ENCODE measurements at places on chromosomes 16 and 17.
A peak's percentile ranks its signal among the peaks of the same experiment; 100 is the strongest.

- DNase-seq, result no peak
Measured at GRCh38 chr16:974001-974601, 3.3 kb upstream of the LMF1 start.

DNA sequence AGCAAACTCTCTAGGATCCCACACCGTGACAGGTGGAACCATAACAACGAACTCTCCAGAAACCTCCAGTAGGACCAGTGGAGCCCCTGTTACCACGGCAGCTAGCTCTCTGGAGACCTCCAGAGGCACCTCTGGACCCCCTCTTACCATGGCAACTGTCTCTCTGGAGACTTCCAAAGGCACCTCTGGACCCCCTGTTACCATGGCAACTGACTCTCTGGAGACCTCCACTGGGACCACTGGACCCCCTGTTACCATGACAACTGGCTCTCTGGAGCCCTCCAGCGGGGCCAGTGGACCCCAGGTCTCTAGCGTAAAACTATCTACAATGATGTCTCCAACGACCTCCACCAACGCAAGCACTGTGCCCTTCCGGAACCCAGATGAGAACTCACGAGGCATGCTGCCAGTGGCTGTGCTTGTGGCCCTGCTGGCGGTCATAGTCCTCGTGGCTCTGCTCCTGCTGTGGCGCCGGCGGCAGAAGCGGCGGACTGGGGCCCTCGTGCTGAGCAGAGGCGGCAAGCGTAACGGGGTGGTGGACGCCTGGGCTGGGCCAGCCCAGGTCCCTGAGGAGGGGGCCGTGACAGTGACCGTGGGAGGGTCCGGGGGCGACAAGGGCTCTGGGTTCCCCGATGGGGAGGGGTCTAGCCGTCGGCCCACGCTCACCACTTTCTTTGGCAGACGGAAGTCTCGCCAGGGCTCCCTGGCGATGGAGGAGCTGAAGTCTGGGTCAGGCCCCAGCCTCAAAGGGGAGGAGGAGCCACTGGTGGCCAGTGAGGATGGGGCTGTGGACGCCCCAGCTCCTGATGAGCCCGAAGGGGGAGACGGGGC lies 1.3 kb downstream of the SPN start:
- no peak for DNase-seq

- DNase-seq, result no peak
Measured at GRCh38 chr17:45316434-45317110, at the start of gene MAP3K14. MAP3K14 (minus strand) TSS chr17:45317020; CDS start chr17:45290745, 26,275 bp downstream.

DNA sequence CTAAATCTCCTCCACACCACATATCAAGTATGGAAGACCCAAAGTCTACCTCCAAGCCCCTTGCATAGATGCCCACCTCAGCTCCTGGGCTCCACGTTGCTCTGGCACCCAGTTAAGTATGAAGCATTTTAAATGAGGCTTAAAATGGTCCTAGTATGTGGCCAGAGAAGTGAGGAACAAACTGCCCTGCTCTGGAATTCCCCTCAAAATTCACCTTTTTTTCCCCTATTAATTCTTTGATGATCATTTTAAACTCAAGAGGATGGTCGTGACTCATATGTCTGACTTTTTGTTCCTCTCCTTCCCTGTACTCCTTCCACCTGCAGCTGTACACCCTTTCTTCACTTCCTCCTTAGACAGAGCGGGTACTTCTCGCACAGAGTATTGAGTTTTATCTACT lies 234.5 kb upstream of the MYOCD start:
- no peak for DNase-seq

DNA sequence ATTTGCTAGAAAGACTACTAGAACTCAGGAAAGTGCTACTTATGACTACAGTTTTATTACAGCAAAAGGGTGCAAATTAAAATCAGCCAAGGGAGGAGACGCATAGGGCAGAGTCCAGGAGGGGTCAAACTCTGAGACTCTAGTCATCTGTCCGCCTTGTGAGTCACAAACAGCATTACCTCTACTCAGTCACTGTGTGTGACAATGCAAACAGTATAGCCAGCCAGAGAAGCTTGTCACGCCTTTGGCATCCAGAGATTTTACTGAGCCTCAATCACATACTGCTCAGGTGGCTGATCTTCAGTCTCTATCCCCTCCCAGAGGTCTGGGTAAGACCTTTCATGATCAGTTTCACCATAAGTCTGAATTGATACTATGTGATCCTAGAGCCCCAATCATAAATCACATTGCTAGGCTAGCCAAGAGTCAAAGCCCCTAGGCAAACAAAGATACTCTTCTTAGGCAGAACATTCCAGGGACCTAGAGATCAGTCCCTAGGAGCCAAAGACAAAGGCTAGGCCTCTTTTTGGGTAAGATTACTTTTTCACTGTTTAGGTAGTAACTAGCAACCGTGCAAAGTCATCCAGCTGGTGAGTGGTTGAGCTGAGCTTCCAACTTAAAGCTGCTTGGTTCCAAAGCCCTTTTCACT lies 48.8 kb upstream of the CLEC19A start:
- no peak for DNase-seq

- DNase-seq, result no peak
Measured at GRCh38 chr16:12403746-12404658, 399.7 kb downstream of the CPPED1 start.

DNA sequence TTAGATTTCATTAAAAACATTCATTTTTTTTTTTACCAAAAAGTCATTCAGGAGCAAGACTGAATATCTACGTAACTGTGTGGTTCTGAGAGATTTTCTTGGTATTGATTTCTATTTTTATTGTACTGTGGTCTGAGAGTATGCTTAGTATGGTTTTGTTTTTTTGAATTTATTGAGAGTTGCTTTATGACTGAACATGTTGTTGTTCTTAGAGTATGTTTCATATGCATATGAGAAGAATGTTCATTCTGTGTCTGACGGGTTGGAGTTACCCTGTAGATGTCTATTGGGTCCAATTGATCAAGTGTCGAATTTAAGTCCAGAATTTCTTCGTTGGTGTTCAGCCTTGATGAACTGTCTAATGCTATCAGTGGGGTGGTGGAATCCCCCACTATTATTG lies 306.0 kb upstream of the KCNJ16 start:
- DNase-seq, result no peak

GRCh38 chr17:4633643-4634042 lies 7.8 kb downstream of the ALOX15 start:
- DNase-seq, result no peak

DNA sequence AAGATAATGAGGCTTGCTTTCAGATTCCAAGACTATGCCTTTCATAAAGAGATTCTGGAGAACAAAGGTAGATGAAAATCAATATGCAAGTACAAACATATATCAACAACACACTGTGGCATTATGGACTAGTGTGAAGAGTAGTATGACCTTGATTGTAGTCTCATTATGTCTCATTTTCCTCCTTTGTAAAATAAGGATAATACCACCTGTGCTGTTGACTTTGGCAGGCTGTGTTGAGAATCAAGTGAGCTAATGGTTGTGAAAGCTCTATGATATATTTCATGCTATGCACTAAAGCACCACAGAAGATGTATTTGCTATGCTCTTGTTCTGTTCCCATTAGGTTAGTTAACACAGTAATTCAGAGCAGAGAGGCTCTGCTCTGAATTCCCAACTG lies 78.5 kb upstream of the NACA2 start:
- no peak for DNase-seq

DNA sequence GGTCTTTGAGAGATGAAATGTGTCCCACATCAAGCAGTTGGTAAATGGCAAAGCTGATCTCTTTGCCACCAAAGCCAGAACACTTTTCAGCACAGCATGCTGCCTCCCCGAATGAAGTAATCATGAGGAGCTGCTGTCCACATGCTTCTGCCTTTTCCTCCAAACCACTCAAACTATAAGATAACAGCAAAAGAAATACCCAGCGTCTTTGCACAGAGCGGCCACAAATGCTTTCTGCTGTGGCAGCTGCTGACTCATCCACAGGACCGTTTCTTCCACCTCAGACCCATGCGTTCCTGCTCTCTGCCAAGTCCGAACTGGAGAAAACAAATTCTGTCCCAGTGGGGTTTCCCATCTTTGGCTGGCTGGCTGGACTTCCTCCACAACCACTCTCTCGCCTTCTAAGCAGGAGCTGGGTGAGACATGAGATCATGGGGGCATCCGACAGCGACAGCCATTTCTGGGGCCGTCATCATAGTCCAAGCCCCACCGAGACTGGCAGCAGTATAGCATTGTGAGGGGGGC lies 27.1 kb downstream of the TBC1D3B start:
- no peak for DNase-seq

- DNase-seq, result no peak
Measured at GRCh38 chr16:48326915-48327314, 58.3 kb downstream of the SIAH1 start.

- no peak for DNase-seq
Measured at GRCh38 chr16:78212674-78213073, 113.2 kb downstream of the WWOX start.

- DNase-seq, result no peak
Measured at GRCh38 chr16:65672960-65673359, 551.1 kb upstream of the CDH11 start.

DNA sequence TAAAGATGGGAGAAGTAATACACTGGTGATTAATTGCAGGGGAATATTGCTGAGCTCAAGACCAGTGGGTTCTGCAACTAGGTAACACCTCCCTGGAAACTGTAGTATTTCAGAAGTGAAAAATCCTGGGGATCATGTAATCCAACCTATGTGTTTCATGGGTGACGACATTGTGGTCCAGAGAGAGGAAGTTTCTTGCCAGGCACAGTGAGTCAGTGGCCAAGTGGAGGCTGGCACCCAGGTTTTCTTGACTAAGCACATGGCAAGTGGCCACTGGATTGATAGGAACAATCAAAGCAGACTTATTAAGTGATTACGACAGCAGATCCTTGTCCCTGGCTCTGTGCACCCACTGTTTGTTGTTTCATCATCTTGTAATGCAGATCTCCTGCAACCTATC lies 14.6 kb upstream of the CIITA start:
- no peak for DNase-seq

- peak; percentile 59 for DNase-seq
Measured at GRCh38 chr16:22300427-22301071, 3.3 kb downstream of the POLR3E start.

GRCh38 chr16:26453215-26453614 lies 613.5 kb upstream of the C16orf82 start:
- DNase-seq, result no peak

- DNase-seq, result no peak
Measured at GRCh38 chr17:36496018-36496789, 9.7 kb downstream of the ZNHIT3 start.

GRCh38 chr17:49516180-49516579 lies 21.1 kb downstream of the NGFR start:
- DNase-seq, result peak; percentile 46

- no peak for DNase-seq
Measured at GRCh38 chr16:22417019-22417418, 42.6 kb upstream of the CDR2 start.

DNA sequence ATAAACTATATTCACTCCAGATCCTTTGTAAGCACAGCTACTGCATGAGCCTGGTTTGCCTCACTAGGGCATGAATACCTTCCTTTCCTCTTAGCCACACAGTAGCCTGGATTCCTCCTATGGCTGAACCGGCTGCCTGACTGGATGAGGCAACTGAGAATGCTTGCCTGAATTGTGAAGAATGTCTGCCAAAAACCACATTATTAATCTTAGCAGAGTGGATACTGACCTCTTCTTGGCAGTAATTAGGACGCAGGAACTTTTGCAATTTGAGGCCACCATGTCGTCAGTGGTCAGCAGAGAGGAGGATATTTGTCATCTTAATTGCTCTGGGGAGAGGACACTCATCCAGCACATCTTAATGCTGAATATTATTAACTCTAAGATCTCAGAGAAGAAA lies 651.8 kb upstream of the GOT2 start:
- no peak for DNase-seq

GRCh38 chr16:30399435-30400186 lies 4.4 kb downstream of the ZNF48 start:
- no peak for DNase-seq

- DNase-seq, result no peak
Measured at GRCh38 chr16:88638323-88639230, at the start of gene IL17C. IL17C (plus strand) TSS chr16:88638572; CDS start chr16:88638642, 70 bp downstream.

GRCh38 chr17:6523330-6523729 lies 33.0 kb downstream of the PITPNM3 start:
- DNase-seq, result no peak

DNA sequence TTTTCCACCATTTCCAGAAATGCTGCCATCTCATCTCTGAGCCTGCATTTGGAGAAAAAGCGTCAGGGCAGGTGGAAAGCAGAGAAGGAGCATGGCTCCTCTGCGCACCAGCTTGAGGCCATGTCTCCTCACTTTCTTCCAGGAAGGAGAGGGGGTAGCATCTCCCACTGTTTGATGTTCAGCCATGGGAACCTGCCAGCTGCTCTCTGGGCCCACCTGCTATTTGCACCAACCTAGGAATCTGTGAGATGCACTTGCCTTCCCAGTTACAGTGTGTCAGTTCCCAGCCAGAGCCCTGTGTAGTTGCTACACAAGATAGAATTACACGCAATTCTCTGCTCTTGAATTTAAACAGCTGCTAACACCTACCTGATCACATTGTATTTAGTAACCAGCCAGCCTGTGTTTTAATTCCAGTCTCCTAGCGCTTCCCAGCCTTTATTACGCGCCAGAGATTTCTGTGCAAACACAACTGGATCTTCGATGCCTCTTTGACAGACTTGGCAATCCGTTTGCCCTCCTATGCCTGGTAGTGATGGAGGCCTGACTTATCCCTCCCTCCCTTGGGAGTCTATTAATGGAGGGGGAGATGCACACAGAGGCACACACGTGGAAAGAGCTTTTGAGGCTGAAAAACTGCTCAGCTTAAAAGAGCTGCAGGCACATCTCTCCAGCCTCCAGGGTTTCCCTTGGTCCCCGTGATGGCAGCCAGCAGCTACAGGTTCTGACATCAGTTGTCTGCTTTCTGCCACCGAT lies 98.1 kb upstream of the SEC14L1 start:
- DNase-seq, result no peak

Measured in NCI-H1694 (cell line).